ENCODE measurements at places on chromosomes 13 and 19.

DNA sequence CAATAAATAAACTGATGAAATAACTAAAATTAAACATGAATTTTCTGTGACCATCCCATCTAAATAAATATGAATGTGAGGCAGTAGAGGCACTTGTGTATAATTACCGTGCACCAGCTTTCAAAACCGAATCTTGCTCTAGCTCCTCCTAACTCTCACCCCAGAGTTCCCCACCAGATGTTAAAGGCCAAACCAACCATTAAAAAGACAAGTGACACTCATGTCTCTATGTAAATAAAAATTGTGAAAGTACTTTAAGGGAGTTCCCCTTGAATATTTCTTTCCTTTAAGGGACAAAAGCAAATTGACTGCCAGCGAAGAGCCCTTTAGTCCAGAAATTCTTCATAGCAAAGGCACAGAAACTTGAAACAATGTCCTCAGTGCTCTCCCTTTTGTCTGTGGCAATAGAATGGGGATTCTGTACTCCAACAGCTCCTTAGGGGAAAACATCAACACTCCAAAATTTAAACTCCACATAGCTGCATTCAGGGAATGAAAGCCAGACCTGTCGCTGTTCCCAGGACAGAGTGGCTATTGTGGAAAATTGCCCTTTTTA, 101.7 kb upstream of the SOX21 start:
- DNase-seq: no peak

- no peak for DNase-seq
These were observed 21.9 kb upstream of the TTYH1 start for GRCh38 chr19:54393381-54393780.

DNA sequence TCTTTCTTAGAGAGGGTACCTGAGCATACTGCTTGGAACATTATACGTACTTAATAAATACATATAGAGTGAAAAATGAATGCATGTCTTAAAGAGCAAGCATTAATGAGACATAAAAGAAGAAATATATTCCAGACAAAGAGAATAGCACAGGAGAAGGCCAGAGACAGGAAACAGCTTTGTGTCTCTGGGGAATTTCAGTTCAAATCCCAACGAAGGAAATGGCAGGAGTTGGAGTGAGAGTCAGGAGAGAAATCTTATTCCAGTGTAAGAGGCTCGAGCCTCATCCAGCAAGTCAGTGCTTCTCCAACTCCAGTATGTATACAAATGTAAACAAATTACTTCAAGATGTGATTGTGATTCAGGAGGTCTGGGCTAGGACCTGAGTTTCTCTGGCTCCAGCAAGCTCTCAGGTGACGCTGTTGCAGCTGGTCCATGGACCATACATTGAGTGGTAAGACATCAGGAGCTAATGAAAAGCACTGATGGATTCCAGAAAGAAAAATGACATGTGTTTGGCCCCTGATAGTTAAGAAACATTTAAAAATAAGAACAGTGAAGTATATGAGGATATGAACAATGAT, 108.2 kb downstream of the RAP2A start:
- DNase-seq: no peak

DNA sequence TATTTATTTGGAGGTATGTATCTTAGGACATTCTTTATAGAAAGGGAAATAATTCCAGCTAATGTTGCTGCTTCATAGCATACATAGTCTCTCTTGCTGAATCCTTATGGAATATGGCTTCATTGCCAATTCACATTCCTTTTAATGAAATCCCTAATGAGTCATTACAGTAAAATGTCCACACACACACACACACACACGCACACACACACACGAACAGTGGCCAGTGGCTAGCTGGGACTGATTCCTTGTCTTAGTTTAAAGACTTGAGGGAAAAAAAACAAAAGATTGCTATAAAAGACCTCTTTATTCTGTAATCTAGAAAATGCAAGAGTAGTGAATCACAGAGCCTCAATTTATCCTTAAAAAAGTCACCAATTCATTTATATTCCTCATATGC, 301.6 kb downstream of the SLITRK6 start:
- DNase-seq: no peak

GRCh38 chr19:51663650-51664049, 17.0 kb upstream of the SIGLEC14 start:
- DNase-seq: no peak

DNA sequence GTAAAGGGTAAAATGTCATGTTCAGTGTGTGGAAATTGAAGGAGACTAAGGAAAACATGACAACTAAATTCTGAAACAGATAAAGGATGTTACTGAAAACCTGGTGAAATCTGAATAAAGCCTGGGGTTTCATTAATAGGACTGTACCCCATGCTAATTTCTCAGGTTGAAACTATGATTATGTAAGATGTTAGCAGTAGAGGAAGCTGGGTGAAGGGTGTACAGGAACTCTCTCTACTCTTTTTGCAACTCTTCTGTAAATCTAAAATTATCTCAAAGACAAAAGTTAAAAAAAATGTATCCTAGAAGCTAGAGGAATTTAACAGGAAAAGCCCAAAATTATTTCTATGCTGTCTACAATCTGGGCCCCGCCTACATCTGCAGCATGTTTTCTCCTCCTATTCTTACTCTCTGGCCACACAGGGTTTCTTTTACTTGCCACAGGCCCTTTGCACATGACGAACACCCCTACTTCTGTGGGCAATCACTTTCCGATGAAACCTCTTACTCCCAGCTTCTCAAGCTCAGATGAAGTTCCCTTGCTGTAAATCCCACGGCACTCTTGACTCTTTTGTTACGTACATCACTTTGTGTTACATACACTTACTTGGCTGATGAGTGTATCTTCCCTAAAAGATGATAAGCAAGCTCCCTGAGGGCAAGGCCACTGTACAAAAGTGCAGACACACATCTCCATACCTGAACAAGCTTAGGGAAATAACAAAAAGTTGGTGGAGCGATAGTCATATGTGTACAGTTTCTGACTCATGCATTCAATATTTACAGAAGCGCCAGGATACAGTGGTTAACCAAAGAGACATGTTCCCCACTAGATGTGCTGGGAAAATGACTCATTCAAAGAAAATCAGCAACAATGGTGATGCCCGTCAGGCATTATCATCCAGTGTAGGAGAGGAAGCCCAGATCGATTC, 32.6 kb downstream of the RUBCNL start:
- DNase-seq: no peak

DNA sequence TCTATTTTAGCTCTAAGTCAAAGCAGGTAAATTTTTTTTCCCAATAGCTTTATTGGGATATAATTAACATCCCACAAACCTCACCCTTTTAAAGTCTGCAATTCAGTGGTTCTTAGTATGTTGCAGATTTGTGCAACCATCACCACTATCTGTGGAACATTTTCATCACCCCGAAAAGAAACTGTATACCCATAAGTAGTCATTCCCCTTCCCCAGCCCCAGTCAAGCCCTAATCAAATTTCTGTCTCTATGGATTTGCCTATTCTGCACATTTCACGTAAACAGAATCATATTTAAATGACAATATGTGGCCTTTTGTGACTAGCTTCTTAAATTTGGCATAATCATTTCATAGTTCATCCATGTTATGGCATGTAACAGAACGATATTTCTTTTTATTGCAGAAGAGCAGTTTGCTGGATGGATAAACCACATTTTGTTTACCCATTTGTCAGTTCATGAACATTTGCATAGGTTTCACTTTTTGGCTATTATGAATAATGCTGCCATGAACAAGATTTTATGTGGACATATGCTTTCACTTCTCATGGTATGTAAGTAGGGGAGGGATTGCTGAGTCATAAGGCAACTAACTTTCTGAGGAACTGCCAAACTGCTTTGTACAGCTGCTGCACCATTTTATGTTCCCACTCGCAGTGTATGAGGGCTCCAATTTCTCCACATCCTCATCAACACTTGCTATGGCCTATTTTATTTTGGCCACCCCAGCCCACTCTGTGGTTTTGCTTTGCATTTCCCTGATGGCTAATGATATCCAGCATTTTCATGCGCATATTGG, 10.9 kb downstream of the SLC46A3 start:
- DNase-seq: no peak

DNA sequence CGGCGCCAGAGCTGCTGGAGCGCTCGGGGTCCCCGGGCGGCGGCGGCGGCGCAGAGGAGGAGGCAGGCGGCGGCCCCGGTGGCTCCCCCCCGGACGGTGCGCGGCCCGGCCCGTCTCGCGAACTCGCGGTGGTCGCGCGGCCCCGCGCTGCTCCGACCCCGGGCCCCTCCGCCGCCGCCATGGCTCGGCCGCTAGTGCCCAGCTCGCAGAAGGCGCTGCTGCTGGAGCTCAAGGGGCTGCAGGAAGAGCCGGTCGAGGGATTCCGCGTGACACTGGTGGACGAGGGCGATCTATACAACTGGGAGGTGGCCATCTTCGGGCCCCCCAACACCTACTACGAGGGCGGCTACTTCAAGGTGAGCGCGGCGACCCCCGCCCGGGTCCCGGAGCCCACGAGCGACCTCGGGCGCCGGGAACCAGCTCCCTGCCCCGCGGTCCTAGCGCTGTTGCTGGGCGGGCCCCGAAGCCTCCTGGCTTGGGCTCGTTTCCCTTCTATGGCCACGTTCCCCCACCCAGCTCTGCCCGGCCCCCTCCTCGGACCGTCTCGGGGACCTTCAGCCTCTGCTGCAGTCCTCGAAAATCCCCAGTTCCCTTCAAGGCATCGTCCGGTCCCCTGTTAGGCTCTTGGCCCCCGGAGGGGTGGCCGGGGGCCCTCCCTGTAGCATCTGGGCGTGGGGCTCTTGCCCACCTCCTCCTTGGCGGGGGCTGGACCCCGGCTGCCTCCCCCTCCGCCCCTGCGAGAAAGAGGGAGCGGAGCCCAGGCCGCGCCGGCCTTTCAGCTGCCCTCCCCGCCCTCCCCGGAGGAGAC, at the start of gene CDC34:
Gene CDC34 (plus strand): TSS at position 8 of the 808 bp plus-strand sequence. CDS start 172 bp downstream, at position 180.
- no peak for DNase-seq

DNA sequence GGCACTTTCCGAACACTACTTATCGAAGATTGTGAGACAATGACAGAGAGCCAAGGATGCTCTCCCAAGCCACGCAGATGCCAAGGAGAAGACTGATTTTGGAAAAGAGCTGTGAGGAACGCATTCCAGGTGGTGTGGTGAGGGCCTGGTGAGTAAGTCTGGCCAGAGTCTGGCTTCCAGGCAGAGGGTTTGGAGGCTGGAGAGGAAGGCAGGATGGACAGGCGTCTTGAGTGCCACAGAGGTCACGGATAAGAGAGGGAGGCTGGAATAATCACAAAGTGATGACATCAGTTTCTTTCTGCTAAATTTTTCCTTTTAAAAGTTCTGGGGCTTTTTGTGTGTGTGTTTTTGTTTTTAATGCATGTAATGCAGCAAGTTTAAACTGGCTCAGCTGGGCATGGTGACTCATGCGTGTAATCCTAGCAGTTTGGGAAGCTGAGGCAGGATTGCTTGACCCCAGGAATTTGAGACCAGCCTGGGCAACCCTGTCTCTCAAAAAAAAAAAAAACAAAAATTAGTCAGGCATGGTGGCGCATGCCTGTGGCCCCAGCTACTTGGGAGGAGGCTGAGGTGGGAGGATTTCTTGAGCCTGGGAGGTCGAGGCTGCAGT, 235.1 kb downstream of the NALCN start:
- no peak for DNase-seq

GRCh38 chr13:29125191-29125933, 305.2 kb downstream of the MTUS2 start:
- no peak for DNase-seq
